ENCODE measurements at places on chromosomes 11 and 22.
A peak's percentile ranks its signal among the peaks of the same experiment; 100 is the strongest.

- DNase-seq = no peak
Measured at GRCh38 chr11:65862941-65863888, 3.0 kb downstream of the MUS81 start.

DNA sequence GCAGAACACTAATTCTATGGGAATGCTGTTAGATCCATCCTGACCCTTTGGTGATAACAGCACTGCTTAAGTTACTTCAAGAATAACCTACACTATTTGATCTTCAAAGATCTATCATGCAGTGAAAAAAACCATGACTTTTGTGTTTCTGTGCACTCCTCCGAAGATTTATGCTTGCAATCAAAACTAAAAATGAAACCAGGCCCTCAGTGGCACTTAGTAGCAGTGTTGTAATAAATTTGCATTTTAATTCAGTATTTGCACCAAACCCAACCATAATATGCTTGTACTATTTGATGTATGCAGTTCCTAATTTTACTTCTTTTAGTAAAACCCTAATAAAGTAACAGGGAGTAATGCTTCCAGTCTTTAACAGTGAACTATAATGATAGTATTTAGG lies 130.7 kb downstream of the SOX6 start:
- DNase-seq = no peak

- DNase-seq = no peak
Measured at GRCh38 chr11:80846442-80846841, 1405.6 kb upstream of the TENM4 start.

- no peak for DNase-seq
Measured at GRCh38 chr22:36649066-36649465, 54.5 kb downstream of the CACNG2 start.

- DNase-seq = no peak
Measured at GRCh38 chr11:12838463-12839123, 164.4 kb downstream of the TEAD1 start.

- no peak for DNase-seq
Measured at GRCh38 chr22:25142102-25142501, 57.6 kb upstream of the CRYBB3 start.

GRCh38 chr11:75655605-75656004 lies 13.2 kb downstream of the MAP6 start:
- no peak for DNase-seq

DNA sequence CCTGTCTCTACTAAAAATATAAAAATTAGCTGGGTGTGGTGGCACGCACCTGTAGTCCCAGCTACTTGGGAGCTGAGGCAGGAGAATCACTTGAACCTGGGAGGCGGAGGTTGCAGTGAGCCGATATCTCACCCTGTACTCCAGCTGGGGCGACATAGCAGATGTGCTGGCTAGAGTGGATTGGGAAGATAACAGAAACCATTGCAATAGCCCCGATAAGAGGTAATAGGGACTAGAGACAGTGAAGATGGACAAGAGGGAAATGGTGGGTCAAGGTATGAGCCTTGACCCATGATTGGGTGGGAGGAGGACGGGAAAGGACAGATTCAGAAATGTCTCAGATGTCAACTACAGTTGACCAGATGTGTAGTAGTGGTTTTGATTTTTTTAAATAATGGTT lies 6.1 kb downstream of the SWAP70 start:
- no peak for DNase-seq

GRCh38 chr11:43687120-43687791 lies 6.7 kb downstream of the HSD17B12 start:
- no peak for DNase-seq

- no peak for DNase-seq
Measured at GRCh38 chr11:75371949-75372876, 20.8 kb upstream of the ARRB1 start.

DNA sequence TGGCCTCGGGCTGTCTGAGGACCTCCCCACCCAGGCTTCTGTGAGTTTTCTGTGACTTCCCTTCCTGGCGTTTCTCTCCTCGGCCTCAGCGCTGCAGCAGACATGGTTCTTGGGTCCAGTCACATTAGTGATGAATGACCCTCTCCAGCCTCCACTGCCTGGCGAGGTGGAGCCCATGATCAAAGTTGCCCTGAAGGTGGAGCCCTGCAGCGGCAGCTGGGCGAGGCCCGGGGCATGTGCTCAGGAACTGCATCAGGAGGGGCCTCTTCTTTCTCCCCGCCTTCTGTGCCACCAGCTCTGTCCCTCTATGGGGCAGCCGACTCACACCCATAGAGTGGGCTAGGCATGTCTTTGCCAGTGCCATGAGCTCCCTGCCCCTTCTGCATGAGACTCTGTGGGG lies 1079.7 kb downstream of the TBC1D22A start:
- DNase-seq = no peak

DNA sequence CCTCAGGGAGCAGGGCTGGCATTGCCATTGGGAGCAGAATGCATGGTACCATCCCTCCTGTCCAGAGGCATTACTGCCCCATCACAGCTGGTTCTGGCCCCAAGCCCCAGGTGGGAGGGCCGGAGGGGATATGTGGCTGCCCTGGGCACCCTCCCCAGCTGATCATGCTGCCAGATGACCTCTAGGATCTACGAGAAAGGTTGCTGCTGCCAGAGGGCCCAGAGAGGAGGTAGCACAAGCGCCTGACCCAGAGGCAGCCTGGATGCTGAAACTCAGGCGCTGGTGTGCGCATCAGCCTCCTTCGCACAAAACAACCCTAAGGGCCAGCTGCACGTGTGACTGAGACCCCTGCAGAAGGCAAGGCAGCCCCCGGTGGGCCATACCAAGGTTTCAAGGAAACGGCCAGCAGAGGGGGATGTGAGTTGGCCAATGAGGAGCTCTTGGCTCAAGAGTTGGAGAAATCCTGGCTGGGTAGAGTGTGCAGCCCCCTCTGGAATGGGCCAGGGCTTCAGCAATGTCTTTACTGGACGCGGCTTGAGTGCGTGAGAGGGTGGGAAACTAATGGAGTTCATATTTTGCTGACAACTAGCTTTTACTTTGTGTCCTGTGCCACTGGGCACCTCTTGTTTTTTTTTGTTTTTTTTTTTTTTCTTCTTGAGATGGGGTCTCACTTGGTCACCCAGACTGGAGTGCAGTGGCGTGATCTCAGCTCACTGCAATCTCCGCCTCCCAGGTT lies 88.3 kb upstream of the PARVA start:
- no peak for DNase-seq

DNA sequence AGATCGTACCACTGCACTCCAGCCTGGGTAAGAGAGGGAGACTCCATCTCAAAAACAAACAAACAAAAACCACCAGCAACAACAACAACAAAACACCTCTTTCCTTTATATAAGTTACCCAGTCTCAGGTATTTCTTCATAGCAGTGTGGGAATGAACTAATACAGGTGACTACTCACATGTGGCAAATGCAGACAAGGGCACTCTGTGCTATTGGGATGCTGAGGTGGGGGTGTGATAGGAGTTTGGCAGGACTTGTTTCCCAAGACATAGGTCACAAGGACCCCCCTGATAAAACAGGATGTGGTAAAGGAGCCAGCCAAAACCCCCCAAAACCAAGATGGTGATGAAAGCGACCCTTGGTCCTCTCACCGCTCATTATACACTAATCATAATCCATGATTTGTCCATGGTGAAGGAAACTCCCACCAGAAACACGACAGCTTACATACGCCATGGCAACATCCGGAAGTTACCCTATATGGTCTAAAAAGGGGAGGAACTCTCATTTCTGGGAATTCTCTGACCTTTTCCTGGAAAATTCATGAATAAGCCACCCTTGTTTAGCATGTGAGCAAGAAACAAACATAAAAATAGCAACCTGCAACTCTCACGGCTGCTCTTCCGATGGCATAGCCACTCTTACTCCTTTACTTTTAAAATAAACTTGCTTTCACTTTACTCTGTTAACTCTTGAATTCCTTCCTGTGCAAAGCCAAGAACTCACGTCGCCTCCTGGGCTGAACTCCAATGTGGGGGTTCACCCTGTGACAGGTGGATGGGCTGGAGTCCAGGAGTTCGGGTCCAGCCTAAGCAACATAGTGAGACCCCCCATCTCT lies 18.8 kb upstream of the INCENP start:
- DNase-seq = no peak

DNA sequence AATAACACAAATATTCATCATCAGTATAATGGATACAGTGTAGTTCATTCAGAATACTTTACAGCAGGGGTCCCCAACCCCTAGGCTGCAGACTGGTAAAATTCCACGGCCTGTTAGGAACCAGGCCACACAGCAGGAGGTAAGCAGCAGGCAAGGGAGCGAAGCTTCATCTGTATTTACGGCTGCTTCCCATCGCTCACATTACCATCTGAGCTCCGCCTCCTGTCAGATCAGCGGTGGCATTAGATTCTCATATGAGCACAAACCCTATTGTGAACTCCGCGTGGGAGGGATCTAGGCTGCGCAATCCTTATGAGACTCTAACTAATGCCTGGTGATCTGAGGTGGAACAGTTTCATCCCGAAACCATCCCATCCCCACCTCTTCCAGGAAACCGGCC lies 125.1 kb downstream of the SERGEF start:
- DNase-seq = no peak

- DNase-seq = no peak
Measured at GRCh38 chr11:87022254-87022653, 15.5 kb upstream of the TMEM135 start.

DNA sequence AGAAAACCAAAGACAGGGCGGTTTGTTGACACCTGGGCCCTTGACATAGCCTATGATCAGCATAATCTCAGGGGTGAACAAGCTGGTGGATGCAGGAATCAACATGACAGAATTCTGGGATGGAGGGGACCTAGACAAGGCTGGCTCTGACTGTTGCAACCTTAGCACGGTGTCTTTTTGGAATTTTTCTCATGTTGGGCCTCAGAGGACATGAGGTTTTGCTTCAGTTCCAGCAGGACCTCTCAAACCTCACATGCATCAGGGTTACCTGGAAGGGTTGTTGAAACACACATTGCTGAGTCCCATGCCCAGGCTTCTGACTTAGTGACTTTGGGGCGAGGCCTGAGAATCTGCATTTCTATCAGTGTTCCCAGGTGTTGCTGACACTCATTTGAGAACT lies 345.6 kb upstream of the B3GAT1 start:
- DNase-seq = no peak

GRCh38 chr11:102485095-102485722 lies 32.6 kb upstream of the TMEM123 start:
- DNase-seq = no peak

DNA sequence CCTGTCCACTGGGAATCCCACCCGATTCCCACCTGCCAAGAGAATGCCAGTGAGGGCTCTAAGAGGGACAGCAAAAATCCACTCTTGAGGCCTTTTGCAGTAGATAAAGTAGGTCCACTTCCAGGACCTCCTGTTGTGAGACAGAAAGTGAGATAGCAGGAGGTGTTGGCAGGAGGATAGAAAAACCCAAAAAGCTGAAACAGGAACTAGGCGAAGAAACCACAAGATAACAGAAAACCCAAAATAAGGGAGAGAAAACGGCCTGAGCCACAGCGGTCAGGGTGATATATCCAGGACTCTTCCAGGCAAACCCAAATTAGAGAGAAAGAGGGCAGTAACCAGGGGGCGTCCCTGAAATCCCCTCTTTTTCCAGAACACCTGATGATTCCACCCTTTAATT lies 79.7 kb upstream of the LINC01488 start:
- no peak for DNase-seq

GRCh38 chr11:10349281-10349665 lies 44.4 kb downstream of the ADM start:
- DNase-seq = no peak

DNA sequence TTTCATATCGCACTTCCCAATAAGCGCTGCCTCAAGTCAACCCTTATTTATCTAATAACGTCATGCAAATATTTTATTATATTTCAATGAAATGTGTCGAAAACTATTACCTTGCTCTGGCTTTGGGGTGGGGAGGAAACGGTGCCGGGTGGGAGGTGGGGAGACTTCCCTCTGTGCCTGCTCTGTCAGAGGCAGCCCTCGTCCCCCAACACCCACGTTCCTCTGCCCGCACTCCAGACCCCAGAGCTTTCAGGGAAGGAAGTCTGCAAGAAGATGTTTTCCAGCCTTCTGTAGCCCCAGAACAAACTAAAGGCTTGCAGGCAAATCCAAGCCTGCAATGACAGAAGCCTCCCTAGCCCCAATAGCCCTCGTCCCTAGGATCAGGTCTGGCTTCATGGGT lies 235.7 kb downstream of the BUD13 start:
- no peak for DNase-seq

DNA sequence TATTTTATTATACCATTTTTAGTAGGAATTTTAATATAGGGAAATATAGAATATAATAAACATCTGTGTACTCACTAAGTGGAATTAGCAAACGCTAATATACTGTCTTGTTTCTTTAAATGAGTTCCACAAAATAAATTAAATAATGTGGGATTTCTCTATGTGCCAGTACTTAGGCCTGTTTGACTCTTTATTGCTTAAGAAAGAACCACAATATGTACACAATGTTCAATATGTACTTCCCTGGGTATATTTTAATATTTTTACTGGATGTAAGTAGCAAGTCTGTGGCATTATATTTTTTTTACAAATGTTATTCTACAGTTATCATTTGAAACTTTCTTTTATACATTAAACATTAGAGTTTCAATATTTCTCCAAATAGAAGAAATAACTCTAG lies 92.5 kb upstream of the CARD18 start:
- DNase-seq = no peak

- no peak for DNase-seq
Measured at GRCh38 chr22:21659864-21660525, 5.8 kb upstream of the PPIL2 start.

- DNase-seq = peak; percentile 81
Measured at GRCh38 chr11:62560566-62561103, 13.1 kb downstream of the EEF1G start.

- DNase-seq = no peak
Measured at GRCh38 chr11:112016088-112016764, 9.0 kb upstream of the DLAT start.

DNA sequence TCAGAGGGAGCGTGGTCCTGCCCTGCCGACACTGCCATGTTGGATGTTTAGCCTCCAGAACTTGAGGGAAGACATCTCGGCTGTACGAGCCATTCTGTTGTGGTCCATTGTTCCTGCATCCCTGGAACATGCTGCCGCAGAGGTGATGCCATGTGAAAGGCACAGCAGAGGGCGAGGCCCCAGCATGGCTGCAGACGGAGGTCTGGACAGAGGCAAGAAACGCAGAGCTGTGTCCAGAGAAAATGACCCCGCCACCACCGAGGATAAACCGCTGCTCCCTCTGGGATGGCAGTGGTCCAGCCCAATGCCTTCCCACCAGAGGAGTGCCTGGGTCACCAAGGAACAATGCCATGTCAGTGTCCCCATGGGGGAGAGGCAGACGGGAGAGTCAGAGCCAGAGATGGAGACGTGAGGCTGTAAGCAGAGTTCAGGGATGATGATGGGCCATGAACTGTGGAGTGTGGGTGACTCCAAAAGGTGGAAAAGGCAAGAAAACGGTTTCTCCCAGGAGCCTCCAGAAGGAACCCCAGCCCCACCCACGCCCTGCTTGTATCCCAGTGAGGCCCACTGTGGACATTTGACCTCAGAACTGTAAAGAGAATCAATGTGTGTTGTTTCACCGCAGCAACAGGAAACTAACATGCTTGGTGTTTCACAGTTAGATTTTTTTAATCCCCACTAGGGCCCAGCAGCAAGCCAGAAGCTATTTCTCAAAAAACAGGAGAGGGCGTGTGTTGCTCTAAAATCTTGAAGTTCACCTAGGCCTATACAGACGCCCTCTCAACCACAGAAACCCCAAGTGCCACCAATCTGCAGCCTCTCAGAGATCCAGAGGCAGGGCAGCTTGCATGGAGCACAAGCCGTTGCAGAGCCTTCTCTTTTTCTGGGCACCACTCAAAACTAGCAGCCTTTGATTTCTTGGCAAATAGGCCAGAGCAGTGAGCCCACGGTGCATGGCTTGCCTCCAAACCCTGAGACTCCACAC lies 1422.9 kb downstream of the TBC1D22A start:
- DNase-seq = no peak

GRCh38 chr11:77093987-77094840 lies 8.4 kb upstream of the OMP start:
- DNase-seq = no peak

Data from stimulated activated naive CD8-positive, alpha-beta T cell treated with anti-CD3 and anti-CD28 coated beads, Interleukin-15, Interleukin-2, amounts not matched to agents 100 U/mL and 50 U/mL, for 24 hours (primary cell).